ENCODE measurements at places on chromosomes 4 and X.

GRCh38 chrX:117711782-117712181 is 404.8 kb downstream of the KLHL13 start:
- DNase-seq: no peak

GRCh38 chrX:29422034-29422433 is 793.3 kb upstream of the MAGEB2 start:
- DNase-seq: no peak

GRCh38 chr4:156906325-156906724 is 65.3 kb downstream of the PDGFC start:
- no peak for DNase-seq

DNA sequence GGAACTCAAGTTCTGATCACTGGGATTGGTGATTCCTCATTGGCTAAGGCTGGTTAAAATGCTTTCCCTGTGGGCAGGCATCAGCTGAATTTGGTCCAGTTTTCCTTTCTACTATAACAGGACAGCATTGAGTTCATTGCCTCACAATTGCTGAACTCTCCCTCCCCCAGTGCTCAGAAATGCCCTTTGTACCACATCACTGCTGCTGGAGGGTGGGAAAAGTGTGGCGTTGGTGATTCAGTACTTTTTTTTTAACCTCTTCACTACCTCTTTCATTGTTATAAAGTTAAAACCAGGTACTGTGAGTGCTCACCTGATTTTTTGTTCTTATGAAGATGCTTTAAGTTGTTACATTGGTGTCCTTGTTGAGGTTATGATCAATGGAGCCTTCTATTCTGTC is 69.3 kb upstream of the IL2 start:
- DNase-seq: no peak

DNA sequence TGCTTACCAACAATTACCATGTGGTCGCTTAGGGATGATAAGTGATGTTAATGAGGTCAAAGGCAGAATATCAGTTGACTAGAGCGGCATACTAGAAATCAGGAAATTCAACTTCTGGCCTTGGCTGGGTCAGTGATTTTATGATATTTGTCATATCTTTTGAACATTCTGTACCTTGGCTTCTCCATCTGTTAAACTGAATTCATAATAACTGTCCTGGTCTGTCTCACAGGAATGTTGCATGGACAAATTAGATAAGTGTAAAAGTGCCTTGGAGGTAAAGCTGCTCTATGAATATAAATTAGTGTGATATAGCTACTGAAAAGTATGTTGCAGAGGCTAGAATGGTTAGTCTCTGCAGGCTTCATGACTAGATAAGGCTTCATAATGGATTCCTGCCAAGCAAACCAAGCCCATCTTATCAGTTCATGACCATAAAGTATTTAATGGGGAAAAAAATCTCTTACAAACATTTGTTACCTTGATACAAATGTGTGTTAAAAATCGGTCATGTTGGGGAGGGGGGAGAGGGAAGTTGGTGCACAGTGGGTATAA is 104.6 kb upstream of the BMPR1B start:
- DNase-seq: no peak

GRCh38 chrX:13939741-13940597 is 89.7 kb downstream of the GEMIN8 start:
- no peak for DNase-seq

- no peak for DNase-seq
These were observed 7.6 kb downstream of the FAT4 start for GRCh38 chr4:125322366-125322730.

DNA sequence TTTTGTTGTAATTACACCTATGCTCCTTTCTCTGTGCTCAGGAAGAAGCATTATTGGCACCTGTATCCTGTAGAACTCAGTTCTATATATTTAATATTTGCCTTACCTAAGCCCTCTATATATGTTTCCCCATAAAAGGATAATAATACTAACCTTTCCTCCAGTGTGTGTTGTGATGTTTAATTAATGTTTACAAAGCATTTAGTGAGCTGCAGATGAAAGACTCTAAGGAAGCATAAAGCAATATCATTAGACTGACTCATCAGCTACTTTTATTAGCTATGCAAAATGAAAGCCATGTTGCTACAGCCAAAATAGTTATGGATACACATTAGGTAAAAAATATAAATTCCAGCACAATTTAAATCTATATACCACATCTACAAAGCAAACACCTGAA is 93.6 kb upstream of the PTPN13 start:
- no peak for DNase-seq

- DNase-seq: no peak
These were observed 33.9 kb downstream of the NBDY start for GRCh38 chrX:56762707-56763555.

DNA sequence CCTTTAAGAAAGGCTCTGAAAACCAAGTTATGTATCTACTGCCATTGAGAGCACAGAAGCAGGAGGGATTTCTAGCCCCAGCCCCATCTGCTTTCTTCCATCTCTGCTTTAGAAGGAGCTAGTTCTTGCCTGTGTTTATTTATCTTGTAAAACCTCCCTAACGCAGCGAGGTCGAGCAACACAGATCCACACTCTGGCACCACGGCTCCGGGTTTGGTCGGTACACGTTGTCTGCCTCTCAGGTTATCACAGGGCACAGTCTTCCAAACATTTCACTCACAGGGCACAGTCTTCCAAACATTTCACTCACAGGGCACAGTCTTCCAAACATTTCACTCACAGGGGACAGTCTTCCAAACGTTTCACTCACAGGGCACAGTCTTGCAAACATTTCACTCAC is 69.7 kb upstream of the TLR3 start:
- no peak for DNase-seq

DNA sequence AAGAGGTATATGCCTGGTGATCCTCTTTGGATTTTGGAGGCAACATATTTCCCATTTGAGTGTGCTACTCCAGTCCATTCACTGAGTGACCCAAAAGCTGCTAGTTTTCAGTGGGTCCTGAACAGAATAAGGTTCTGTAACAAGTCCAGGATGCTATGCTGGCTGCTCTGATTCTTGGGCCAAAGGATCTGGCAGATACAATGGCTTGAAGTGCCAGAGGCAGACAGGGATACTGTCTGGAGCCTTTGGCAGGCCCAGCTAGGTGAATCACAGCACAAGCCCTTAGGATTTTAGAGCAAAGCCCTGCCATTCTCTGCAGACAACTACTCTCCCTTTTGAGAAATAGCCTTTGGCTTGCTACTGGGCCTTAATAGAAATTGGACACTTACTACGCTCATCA is 40.6 kb downstream of the DCHS2 start:
- no peak for DNase-seq

GRCh38 chr4:167452922-167453430 is 218.7 kb upstream of the SPOCK3 start:
- DNase-seq: no peak

DNA sequence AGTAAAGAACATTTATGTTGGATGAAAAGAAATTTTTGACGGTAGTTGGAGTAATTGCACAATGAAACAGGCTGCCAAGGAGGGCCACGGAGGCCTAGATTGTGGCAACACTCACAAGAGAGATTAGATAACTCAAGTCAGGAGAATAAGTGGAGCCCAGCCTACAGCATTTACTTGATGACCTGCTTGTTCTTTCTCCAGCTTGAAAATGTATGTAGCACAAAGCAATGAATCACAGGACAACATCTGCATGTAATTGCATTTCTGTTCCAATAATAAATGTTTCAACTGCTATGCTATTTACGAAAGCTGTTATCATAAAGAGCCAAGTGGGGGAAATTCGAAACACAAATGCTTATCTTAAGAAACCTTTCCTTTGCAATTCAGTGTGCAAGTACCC is 221.2 kb upstream of the MID1 start:
- DNase-seq: peak; percentile 47

DNA sequence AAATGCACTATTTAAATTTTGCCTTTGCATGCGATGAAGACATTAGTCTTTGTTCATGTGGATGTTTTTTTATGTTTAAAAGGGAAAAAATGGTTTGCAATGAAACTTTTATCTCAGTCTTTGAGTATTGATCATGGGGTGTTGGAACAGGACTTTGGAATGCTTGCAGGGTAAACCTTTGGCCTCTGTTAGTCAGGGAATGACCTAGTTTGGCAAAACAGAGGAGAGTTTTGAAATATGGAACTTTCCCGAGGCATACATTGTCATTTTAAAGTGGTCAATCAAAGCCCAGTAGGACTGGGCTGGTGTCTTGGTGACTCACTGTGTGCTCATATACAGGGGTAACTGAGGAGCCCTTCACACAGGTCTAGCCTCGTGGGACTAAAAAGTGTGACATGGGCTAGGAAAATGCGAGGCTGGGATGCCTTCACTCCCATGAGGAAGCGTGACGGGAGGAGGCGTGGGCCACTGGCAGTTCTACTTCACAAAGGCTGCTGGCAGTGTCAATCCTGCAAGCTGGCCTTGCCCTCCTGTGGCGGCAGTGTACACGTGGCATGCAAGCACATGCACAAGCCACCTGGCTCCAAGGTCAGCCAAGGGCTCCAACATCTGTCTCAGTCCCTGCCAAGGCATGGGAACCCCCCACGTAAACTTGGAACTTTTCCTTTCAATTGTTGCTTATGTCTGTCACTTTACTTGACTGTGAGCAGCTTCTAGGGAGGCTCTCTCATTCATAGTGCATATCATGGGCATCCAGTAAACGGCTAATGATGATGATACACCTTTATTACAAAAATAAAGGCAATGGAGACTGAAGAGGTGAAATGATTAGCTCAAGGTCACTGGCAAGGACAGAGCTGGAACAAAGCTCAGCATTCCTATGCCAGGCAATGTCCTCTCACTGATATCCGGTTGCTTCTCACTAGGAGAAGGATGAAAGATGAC is 5.2 kb upstream of the F11 start:
- no peak for DNase-seq

DNA sequence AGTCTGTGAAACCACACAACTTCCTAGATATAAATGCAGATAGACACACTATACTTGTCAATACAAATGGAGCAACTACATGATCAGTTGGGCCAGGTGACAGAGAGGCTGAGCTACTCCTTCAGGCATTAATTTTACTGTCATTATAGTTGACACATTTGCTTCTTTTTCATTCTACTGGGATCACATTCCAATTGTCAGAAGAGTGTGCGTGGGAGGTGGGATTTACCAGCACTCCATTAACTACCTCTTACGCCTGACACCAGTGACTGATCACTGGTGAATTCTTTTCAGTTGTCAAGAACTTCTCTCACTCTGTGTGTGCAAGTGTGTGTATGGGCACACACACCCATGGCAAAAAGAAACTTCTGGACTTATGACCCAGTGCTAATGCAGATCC is 94.2 kb upstream of the DIAPH2 start:
- DNase-seq: no peak

DNA sequence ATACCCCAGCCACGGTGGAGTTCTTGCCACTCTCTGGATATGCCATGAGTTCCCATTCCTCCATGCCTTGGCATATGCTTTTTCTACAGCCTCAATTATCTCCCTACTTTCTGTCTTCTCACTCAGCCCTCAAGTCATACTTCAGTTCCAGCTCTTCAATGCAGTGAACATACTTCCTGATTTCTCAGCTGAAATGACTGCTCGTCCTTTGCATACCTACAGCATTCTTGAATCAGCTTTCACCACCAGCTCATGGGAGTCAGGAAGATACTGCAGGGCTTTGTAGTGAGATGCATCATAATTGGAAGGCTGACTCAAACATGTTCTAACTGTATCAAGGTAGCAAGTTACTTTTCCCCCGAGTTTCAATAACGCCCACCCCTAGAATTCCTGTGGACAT is 118.4 kb downstream of the APBB2 start:
- DNase-seq: no peak

GRCh38 chrX:71636438-71637252 is 18.3 kb upstream of the CXCR3 start:
- no peak for DNase-seq

- no peak for DNase-seq
These were observed 755 bp downstream of the KLHL8 start for GRCh38 chr4:87219632-87220093.

DNA sequence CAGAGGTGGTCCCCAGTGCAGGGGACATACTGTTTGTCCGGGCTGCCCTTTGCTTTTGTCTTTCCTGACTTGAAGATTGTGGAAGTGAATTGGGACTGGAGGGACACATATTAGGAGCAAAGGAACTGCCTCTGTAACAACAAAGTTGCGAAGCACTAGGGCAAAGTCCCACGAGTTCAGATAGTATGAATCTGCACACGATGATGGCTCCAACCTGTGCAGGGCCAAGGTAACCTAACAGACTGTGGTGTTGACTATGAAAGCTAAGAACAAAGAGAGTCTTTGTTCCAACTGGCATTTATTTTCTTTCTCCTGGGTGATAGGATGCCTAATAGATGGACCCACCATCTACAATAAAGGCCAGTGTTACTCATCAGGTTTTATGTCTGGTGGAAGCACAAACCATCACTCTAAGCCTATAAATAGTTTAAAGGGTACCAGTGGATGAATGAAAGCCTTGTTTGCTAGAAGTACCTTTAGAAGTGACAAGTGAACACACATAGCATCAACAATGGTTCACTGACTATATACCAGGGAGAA is 71.8 kb downstream of the TMA16 start:
- no peak for DNase-seq

DNA sequence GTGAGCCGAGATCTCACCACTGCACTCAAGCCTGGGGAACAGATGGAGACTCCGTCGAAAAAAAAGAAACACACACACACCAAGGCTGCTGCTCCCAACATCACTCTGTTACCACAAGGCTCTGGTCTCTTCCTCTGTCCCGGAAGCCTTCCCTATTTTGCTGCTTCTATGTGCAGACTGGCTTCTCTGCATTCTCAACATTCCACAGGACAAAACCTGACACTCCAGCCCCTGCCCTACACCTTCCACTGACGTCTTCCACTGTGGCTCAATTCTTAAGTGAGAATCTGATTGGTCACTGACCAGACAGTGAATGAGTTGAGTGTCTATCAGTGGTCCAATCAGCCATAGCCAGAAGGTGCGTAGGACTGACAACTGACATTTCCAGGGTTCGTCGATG is 5.9 kb downstream of the ODAPH start:
- DNase-seq: no peak

DNA sequence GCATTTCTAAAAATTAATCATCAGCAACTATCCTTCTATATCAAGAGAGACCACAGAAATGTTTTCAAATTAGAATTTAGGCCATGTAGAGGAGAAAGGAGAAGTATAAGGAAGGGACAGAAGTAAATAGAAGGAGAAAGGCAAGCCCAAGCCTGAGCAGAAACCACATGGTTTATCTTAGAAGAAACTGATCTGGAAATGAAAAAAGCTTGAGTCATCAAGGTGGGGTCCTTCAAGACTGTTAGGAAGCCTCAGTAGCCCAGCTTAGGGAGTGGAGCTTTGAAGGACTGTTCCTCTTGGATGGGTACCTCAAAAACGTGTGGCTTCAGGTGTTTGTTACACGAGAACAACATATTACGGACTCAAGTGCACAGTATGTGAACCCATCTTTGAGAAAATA is 4.5 kb downstream of the BMX start:
- DNase-seq: no peak
